T follicular helper cell (primary cell): ENCODE measurements at places on chromosomes 5 and 9.

DNA sequence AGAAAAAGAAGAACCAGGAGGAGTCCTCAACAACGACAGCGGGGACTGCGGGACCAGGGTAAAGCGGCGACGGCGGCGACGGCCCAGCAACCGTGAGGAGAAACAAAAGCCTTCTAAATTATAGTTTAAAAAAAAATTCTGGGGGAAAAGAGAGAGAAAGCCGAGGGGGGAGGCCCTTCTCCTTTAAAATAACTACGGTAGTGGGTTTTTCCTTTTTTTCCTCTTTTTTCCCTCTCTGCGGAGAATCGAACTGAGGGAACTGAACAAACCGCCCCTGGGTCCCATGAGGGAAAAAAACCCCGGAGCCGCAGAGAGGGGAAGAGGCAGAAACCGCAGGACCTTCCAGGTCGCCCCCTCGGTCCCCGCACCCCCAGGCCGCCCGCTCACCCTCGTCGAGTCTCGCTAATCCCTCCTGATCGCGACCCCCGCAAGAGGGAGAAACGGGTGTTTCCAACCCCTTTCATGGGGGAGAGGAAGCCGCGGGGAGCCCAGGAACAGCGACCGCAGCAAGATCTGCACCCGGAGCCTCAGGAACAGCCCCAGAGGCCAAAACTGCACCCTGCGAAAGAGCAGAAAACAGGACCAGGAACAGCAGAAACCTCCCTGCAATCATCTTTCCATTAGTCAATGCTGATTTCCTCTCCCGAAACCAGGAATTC is 453 bp downstream of the CPEB4 start:
- no peak for DNase-seq

DNA sequence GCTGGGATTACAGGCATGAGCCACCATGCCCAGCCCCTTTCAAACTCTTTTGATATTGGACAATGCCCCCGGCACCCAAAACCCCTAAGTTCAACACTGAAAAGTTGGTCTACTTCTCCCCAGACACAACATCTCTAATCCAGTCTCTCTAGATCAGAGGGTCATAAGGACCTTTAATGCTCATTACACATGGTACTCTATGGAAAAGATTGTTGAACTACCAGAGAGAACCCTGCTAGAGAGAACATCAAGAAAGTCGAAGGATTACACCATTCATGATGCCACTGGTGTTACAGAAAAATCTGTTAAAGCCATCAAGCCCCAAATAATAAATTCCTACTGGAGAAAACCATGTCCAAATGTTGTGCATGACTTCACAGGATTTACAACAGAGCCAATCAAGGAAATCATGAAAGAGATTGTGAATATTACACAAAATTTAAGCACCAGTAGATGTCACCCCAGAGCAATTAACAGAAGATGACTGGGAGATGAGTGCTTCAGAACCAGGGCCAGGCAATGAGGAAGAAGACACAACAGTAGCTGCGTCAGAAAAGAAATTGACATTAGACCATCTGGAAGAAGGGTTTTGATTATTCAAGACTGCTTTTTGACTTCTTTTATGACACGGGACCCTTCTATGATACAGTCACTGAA is 28.3 kb upstream of the NIPAL4 start:
- peak; percentile 10 for DNase-seq

GRCh38 chr5:175021321-175021720 is 296.9 kb downstream of the MSX2 start:
- DNase-seq, result no peak

DNA sequence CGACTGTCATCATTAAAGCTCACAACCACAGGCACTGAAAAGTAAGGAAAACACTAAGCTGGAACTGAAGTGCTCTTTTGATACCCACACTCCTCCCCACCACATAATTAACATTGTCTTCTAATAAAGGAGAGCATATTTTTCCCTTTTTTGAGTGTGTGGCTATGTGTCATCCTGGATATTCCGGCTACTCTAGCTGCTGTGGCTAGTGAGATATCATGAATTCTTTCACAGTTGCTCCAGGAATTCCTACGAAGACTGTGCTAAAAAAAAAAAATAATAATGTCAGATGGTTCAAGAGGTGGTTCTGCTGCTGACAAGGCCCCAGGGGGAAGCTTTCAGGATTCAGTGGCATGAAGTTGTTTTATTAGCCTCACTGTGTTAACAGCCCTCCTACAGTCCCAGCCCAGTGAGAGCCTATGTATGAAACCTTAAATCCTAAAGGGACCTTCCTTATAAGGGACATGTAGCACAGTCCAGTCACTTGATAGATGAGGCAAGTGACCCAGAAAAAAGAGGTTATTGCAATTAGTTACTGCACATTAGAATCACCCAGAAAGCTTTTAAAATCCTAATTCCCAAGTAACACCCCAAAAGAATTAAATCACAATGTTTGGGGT is 46.6 kb downstream of the TMEM252 start:
- no peak for DNase-seq

DNA sequence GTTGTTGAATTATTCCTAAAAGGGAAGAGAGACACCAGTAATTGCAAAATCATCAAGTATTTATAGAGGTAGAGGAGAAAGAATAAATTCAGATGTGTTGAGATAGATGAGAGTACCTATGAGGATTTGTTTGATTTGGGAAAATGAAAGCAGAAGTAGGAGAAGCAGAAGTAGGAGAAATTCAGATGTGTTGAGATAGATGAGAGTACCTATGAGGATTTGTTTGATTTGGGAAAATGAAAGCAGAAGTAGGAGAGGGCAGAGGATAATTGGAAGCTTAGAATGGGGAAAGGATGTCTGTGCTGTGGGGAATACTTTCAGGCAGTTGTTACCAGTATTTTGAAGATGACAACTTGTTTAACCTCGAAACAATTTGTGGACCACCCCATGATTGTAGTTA is 35.1 kb upstream of the ZCCHC7 start:
- DNase-seq, result no peak

DNA sequence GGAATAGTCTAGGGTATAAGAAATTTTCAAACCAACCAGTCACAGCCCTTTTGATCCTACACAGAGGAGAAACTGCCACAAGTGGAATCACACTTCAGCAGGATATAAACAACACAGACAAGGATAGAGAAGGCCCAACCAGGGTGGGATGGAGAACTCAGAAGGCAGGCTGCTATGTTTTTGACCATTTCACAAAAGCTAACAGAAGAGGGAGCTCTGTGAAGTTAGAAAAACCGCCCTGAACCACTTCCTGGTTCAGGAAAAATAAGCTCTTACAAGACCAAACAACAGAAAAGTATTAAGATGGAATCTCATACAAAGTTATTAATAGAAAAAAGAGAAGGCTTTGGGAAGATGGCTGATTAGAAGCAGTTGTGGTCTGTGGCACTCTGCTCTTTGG is 960 bp upstream of the IFNB1 start:
- DNase-seq, result no peak

DNA sequence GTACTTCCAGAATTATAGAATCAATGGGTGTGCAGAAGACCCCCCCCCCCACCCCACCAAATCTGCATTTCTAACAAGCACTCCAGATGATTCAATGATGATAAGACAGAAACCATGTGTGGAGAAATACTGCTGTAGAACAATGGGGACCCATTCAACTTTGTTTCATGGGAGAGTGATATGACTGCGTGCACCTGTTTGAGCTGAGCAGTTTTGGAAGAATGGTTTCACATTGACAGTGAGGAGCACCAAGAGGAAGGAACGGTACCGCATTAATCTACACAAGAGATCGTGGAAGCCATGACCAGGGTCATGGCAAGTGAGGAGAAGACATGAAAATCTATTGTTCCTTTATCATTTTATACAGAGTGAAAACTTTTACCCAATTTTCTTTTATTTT is 202.7 kb downstream of the CD180 start:
- DNase-seq, result no peak

GRCh38 chr5:1179383-1179715 is 22.0 kb upstream of the SLC6A19 start:
- DNase-seq, result no peak

DNA sequence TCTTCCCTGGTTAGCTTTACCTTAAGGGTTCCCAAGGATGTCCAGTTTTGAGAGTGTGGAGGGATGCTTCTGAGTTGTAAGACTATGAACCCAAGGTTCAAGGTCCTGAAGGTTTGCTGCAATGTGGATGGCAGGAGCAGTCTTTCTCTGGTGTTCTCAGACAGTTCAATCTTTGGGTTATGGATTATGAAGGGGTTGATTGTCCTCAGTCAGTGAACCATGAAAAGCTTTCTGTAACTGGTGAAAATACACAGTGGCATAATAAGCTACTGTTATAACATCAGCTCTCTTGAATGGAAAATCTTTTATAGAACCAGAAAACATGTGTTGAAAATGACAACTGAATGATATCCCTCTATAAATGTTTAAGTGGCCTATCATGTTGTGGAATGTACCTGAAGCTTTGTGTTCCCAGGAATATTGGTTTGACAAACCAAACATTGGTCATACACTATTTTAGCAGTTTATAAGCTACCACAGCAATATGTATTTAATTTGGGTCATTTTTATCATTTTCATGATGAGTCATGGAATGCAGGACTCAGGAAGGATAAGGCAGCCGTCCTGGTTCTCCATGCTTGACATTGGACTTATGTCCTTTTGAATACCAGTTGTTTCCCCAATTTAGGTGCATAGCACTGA is 1041.8 kb upstream of the ARRDC3 start:
- DNase-seq, result no peak
